ENCODE measurements at places on chromosomes 6 and 20.

DNA sequence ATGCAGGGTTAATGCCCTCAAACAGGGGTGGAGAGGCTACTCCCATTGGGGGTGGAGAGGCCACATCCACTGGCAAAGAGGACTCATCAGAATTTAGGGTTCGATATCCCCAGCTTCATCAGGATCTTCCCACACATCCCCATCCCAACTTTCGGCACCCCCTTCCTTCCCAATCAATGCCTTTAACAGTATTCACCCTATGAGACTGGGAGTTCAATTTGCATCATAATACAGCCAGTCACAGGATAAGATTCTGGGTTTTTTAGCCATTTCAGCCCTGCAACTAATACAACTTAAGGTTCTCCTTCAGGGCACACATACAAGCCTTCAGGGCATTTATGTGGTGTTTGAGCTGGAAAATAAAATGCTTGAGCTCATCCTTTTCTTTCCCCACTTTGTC, 80.9 kb downstream of the GMDS start:
- DNase-seq: no peak

DNA sequence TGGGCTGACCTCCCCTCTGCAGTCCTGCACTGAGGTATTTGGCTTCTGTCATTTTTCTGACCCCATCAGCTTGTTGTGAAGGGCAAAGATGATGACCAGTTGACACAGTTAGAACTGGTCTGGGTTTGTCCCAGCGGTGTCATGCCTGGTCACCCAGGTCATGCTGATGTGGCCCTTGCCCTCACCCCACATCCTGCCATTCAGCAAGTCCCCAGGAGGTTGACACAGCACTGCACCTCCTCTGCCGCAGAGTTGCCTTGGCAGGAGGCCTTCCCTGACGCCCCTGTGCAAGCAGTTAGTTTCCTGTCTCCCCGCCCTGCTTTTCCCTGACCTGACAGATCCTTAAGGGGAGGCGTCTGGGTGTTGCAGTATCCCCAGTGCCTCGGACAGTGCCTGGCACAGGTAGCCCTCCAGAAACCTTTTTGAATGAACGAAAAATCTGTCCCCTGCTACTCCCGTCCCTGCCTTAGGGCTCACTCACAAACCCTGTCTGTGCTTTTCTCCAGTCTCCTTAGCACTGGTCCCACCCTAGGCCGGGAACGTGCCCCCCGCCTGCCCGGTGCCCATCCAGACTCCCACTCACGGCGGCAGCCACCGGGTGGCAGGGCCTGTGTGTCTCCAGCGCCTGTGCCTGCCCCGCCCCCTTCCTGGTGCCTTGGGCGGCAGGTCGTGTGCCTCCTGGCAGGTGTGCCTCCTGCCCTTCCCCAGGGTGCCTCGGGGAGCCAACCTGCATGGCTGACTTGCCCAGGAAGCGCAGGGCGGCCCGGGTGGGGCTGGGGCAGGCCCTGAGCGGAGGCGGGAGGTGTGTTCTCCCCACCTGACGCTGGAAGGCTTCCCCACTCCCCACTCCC, 146.3 kb upstream of the RNF24 start:
- DNase-seq: no peak

- no peak for DNase-seq
Observed at GRCh38 chr6:141528596-141528995, 604.1 kb upstream of the GJE1 start.

DNA sequence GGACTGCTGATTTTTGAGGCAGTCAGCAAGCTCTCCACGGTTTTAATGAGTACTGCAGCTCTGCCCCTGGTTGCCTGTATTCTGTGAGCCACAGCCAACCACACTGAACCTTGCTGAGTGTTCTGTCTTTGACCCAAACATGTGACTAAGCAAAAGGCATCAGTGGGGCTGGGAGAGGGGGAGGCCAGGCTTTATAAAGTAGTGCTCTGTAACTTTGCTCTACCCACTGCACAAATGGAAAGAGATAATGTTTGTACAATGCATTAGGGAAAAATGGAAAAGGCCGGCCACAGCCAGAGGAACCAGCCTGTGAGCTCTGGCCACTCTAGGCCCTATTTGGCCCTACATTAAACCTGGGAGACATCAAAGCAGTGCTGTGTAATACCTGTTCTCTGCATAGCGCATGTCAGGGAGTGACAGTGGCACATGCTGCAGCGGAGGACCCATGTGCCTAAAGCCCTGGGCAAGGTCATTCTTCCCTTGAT, 22.0 kb downstream of the KLHL31 start:
- no peak for DNase-seq

DNA sequence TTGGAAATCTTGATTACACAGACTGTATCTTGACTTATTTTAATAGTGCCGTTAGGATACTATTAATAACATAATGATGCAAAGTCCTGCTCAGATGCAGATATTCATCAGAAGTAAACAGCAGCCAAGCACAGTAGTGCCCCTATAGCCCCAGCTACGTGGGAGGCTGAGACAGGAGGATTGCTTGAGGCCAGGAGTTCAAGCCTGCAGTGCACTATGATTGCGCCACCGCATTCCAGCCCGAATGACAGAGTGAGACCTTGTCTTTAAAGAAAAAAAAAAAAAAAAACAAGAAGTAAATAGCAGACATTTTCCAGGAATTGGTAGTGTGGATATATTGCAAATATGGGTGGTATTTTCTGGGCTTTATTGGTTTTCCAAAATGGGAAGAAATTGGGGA, 61.8 kb downstream of the TULP4 start:
- no peak for DNase-seq
